Stomach (tissue), 19 donors: ENCODE measurements at places on chromosomes 4 and X. TPM values are rescaled to one million over a fixed set of nuclear protein-coding genes. Genes with fewer than 3 reads are reported as not detected.

The CDKL2 gene
- 11.6 TPM for total RNA-seq

The TBC1D8B gene
- 117 TPM for total RNA-seq

DNA sequence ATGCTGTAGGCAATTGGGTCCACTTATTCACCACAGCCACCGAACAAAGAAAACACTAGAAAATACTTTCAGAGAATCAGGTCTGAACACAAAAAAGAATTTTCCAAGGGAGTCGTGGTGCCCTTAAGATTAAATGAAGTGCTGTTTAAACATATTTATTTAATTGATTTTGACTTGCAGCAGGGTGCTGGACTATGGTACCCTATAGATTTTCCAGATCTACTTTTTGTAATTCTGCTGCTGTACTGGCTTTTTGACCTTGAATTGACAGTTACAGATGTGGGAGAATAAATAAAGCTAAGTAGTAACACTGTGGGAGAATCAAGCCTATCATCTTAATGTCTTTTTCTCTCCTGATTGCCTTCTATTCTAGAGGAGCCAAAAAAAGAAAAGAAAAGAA lies 735.3 kb upstream of the FTHL17 start:
- no peak for DNase-seq

The TMPRSS11D gene
- not detected for total RNA-seq

- DNase-seq = no peak
Measured at GRCh38 chrX:48471504-48471903, 1.4 kb upstream of the SLC38A5 start.

- DNase-seq = no peak
Measured at GRCh38 chr4:4320951-4321714, 31.1 kb downstream of the ZBTB49 start.

GRCh38 chrX:8453611-8454010 lies 11.0 kb upstream of the VCX3B start:
- no peak for DNase-seq

GRCh38 chr4:98260579-98261404 lies at the start of gene RAP1GDS1:
TSS of gene RAP1GDS1 (plus strand) at chr4:98261384. CDS start at chr4:98261566, 182 bp downstream.
- DNase-seq = peak; percentile 94

GRCh38 chr4:90118527-90119195 lies 8.5 kb upstream of the CCSER1 start:
- DNase-seq = no peak

- no peak for DNase-seq
Measured at GRCh38 chrX:42943051-42943974, 165.3 kb upstream of the PPP1R2C start.

DNA sequence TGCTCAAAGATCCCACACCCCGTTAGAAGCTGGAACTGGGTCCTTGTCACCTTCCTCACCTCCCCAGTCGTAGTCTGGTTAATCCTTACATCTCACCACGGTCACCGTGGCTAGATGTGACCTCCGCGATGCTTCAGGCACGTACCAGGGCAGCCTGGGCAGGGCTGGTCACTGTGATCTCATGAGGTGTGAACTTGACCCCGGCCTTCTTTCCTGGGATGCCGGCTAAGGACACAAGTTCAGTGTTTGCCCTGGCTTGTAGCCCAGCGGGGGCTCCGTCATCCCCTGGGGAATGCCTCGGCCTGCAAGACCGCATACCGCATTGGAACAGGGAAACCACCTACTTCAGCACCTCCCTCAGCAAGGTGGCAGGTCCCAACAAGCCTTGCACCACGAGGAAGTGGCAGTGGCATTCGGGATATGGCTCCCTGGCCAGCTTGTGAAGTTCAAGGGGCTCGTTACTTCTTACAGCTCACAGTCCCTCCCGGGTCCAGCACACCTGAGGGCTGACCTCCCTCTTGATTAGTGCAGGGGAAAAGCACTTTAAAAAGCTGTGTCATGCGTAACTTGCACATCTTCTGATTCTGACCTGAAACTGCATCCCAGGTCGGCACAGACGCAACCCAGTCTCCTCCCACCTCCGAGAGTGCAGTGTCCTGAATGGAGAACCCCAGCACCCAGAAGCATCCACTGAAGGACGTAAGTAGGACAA lies 25.9 kb downstream of the NOP14 start:
- peak; percentile 67 for DNase-seq

GRCh38 chr4:40550948-40551462 lies 78.7 kb downstream of the RBM47 start:
- DNase-seq = peak; percentile 85

DNA sequence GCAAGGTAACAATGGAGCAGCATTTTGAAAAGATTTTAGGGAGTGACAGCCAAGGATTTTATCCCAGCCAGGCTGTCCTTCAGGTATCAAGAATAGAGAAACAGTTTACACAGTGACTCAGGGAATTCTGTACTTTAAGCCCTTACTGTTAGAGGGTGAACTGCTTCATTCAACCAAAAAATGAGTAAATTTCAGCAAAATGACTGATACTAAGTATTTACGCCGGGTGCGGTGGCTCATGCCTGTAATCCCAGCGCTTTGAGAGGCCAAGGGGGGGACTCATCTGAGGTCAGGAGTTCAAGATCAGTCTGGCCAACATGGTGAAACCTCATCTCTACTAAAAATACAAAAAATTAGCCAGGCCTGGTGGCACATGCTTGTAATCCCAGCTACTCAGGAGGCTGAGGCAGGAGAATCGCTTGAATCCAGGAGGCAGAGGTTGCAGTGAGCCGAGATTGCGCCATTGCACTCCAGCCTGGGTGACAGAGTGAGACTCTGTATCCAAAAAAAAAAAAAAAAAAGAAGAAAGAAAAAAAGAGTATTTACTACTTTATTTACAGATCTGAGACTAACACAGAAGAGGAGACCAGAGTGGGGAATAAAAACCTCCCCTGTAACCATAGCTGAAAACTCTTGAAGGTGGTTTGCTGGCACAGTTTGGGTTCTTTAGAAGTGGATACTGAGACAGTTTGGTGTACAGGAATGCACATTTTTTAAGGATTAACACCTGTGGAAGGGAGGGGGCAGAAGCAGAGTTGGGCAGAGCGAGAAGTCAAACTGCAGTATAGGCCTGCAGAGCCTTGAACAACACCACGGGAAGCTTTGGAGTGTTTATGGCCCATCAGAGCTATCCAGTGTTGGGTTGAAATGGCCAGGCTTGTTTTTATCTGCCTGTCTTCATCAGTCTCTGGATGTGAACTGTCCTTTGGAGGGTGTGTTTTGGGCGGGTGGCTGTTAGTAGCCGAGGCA lies 40.5 kb downstream of the TMEM131L start:
- no peak for DNase-seq

The TIMM8A gene
- 6.4 TPM for total RNA-seq

The ETDA gene
- total RNA-seq = not detected

DNA sequence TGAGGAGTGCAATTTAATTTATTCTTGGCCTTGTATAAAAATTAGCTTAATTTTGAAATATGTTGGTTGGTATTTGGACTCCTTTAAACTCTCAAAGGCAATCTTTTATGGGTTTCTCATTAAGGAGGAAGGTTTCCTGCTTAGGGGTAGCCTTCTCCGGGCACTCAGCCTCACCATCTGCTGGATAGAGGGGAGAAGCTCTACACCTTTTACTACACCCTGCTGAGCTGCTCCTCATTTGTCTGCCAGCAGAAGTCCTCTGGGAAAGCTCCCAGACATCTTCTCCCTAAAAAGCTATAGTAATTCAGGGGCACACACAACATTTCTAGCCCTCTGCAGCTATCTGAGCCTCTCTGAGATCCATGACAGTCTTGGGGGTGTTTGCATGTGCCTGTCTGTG lies 179.1 kb downstream of the SOWAHB start:
- DNase-seq = no peak

DNA sequence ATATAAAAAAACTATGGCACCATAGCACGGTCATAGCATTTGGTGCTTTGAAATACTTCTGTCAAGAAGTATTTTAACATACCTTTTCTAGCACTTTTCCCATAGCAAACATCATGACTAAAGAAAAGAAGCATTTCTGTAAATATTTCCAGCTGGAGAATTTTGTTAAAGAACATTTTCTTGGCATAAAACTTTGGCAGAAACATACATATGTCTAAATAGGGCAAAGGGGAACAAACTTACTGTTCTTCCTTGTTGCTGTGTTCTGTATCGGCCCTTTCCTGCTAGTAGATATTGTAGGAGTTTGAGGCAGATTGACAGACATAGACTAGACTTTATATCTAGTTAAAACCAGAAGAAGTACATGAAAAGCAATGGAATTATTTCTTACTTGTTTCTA lies 2368.5 kb downstream of the PCDH7 start:
- DNase-seq = no peak

DNA sequence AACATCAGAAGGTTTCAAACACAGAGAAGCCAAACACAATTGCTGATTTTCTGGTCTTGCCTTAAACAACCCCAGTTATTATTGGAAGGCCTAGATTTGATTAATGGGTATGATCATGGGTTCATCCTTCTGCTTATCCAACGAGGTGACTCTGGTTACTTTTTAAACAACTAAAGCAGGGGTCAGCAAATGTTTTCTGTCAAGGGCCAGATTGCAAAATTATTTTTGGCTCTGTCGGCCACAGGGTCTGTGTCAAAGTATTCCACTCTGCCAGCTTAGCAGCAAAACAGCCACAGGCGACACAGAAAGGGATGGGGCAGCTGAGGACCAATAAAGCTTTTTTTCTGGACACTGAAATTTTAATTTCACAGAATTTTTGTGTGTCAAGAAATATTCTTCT lies 249.1 kb upstream of the STS start:
- DNase-seq = no peak

DNA sequence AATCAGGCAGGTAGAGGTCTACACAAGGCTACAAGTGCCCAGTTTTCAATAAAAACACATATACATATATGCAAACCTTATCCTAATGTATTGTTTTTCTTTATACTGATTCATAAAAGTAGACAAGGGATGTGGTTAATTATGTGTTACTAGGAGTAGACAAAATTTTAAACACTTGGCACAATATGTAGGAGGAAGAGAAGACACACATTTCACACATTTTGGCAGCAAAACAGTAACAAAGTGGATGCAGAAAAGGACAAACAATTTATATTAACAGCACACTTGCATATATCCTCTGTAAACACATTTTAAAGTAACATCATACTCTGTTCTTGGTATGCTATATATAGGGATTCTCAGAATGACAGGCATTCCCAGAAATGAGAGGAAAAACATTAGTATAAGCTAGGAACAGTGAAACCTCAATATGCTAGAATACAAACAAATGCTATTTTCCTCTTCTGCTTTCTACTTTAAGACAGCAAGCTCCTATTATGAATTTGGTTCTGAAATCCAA lies 63.8 kb downstream of the GPRIN3 start:
- no peak for DNase-seq
